T-helper 9 cell (primary cell): ENCODE measurements at places on chromosomes 3 and 15.

DNA sequence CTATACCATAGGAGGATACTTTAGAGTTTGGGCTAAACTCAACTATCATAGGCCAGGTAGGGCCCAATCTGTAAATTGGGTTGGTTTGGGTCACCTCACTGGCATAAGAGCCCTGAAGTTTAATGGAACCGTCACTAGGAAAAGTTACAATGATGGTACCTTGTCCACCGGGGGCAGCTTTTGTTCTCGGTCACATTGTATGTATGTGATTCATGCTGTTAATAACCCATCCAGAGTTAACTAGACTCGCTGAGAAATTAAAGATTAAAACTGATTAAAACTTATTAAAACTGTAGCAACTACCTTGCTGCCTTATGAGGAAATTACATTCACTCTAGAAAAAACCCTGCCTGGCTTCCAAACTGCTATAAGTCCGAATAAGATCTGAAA lies 145.0 kb upstream of the TMCO5A start:
- no peak for DNase-seq

DNA sequence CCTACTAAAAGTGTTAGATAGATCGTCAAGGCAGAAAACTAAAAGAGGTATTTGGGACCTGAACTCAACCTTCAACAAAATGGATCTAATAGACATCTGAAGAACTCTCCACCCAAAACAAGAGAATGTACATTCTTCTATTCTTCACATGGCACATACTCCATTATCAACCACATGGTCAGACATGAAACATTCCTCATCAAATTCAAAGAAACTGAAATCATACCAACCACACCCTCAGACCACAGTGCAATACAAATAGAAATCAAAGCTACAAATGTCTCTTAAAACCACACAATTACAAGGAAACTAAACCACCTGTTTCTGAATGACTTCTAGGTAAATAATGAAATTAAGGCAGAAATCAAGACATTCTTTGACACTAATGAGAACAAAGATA lies 984.1 kb upstream of the GBE1 start:
- DNase-seq: no peak

GRCh38 chr3:72390841-72391240 lies 457.4 kb downstream of the SHQ1 start:
- no peak for DNase-seq

- DNase-seq: no peak
Measured at GRCh38 chr15:68417051-68417450, 14.9 kb downstream of the ITGA11 start.

DNA sequence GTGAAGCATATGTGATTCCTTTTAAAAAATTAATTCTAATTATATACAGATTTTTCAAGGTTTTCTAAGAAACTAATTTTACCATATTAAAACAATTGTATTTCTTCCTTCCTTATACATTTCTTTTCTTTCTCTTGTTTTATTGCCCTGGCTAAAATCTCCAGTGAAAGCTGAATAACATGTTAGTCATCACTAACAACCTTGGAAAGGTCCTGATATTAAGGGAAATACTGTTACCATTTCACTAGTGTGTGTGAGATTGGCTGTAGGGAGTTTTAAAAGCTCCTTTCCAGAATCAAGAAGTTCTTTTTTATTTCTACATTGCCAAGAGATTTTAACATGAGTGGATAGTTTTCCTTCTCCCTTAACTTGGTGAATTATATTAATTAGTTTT lies 229.7 kb upstream of the EIF1B start:
- DNase-seq: no peak

GRCh38 chr15:50113187-50113505 lies 5.9 kb downstream of the ATP8B4 start:
- DNase-seq: no peak

DNA sequence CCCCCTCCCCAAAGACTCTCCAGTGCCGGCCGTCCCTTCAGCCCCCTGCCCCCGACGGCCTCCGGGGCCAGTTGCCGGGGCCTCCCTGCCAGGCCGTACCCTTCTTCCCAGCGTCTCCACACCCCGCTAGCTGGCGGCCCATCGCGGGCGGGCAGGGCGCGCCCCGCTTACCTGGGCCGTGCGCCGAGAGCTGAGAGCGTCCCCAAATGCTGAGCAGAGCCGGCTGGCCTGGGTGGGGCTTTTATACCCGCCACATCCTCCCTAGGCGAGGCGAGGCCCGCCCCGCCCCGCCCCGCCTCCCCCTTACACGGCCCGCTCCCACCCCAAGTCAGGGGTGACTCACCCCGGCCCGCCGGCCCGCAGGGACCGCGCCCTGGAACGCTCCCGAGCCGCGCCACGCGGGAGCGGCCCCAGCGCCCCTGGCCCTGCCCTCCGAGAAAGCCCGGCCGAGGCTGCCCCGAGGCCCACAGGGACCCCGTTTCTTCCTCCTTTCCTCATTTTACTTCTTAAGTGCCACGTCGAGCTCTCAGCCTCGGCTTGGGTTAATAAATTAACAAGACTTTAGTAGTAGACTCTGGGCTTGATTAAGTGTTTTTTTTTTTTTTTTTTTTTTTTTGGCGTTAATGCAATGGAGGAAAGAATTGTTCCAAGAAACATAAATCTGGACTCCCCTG lies at the start of gene ANXA2:
Gene ANXA2 (minus strand): TSS at position 215 of the 674 bp plus-strand sequence. CDS start 11,911 bp downstream, outside the sequence.
- peak; percentile 80 for DNase-seq

GRCh38 chr15:99365242-99365641 lies 114.0 kb downstream of the LRRC28 start:
- no peak for DNase-seq

- DNase-seq: no peak
Measured at GRCh38 chr3:163552659-163552966, 1525.7 kb downstream of the SI start.

- no peak for DNase-seq
Measured at GRCh38 chr3:98733812-98734281, 29.3 kb upstream of the ST3GAL6 start.

- no peak for DNase-seq
Measured at GRCh38 chr3:40574661-40575060, 49.9 kb downstream of the ZNF621 start.

DNA sequence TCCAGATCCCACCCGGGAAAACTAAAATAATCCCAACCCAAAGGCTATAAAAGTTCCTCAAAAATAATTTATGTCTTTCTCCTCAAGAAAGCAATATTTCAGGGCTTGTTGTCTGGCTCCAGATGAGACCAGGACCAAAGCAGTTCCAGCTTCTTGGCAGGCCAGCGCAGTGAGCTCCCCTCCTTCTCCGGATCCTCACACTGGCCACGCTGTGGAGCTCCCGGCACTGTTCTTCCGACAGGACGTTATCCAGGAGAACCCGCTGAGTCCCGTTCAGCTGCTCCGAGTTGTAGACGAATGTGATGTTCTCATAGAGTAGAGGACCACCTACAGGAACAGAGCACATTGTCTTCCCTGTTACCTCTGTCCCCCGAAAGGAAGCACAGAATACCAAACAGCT lies 146.3 kb downstream of the P3H2 start:
- no peak for DNase-seq
